ENCODE measurements at places on chromosomes 7 and 10. TPM values are rescaled to one million over a fixed set of nuclear protein-coding genes. Genes with fewer than 3 reads are reported as not detected.

DNA sequence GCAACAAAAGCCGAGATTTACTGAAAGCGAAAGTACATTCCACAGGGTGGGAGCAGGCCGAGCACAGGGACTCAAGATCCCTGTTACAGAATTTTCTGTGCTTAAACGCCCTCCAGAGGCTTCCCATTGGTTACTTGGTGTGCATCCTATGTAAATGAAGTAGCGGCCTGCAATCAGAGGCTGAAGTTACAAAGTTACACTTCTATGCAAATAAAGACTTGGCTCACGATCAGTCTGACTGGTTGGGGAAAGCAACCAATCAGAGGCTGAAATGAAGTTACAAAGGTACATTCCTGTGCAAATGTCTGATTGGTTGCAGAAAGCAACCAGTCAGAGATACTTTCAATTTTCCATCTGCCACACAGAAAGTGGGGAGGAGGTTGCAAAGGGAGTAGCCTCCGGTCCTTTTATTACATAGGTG lies 4.1 kb downstream of the ACBD7 start:
- peak; percentile 48 for DNase-seq
- peak overlapping the region; percentile 46 for H3K4me3 ChIP-seq
- peak overlapping the region; percentile 54 for H3K27ac ChIP-seq
- H3K36me3 ChIP-seq = no peaks in the 10 kb centered on the region
- H3K4me1 ChIP-seq = peaks cover 7% of the 10 kb centered on the region

DNA sequence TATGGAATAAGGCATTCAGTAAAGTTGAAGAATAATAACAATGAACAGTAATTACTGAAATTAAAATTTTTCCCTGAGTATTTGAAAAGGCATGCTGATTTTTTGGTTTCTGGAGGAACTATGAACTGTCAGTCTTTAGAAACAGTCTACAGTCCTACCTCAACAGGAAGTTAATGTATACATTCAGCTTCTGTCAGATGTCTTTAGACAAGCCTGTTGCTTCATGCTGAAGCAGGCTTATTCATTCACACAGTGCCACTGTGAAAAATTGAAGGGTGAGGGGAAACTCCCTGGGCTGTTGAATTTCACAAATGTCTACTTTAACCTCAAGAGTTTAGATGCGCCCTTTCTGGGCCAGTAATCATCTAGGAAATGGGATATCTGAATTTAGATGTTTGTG lies 3.5 kb downstream of the NRF1 start:
- H3K4me1 ChIP-seq = peaks cover 12% of the 10 kb centered on the region
- no peak overlapping the region for H3K27ac ChIP-seq
- H3K4me3 ChIP-seq = no peak overlapping the region
- no peaks in the 10 kb centered on the region for H3K27me3 ChIP-seq
- DNase-seq = no peak

DNA sequence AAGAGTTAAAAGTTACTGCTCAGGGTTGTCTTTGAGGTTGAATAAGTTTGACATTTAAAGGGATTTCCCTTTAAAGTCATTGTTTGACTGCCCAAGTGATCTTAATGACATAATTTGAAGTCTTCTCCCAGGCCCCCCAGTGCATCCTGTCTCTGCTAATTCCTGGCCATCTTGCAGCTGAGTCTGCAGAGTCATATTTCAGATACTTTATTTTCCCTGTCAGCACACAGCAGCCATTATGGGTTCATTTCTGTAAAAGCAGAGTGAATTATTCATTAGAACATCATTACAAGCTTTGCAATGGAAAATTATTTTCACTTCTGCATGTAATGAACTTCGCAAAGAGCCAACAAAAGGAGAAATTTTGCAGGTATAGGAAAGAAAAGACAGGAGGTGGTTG lies 536.6 kb downstream of the GALNT17 start:
- no peak overlapping the region for H3K4me3 ChIP-seq
- H3K27ac ChIP-seq = no peak overlapping the region
- no peaks in the 10 kb centered on the region for H3K36me3 ChIP-seq
- H3K4me1 ChIP-seq = peaks cover 1% of the 10 kb centered on the region
- H3K27me3 ChIP-seq = no peaks in the 10 kb centered on the region

DNA sequence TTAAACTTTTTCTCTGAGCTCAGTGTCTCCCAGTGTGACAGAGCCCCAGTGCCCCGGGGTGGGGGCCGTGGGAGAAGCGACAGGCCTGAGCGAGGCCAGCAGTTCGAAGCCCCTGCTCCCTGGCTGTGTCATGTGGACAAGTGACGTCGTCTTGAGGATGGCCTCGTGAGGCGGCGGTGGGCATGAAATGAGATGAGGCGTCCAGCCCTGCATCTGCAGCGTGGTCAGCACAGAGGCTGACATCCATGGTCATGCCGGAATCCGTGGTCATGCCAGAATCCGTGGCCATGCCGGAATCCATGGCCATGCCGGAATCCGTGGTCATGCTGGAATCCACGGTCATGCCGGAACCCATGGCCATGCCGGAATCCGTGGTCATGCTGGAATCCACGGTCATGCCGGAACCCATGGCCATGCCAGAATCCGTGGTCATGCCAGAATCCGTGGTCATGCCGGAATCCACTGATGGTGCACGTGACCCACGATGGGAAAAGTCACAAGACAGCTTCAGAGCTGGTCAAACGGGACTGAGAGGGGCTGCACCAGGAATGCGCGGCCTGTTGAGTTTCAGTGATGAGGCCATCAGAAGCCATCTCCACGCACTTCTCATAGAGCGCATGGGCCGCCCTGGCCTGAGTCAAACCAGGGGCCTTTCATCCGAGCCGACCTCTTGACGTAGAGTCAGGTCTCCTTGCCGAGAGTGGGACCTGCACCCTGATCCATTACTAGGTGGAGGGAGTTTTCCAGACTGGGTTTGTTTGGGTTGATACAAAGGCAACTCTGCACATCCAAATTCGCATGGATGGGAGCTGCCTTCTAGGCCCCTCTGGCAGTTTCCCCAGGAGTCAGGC lies 342.5 kb downstream of the PTPRN2 start:
- H3K27ac ChIP-seq = no peak overlapping the region
- no peak overlapping the region for H3K4me3 ChIP-seq
- no peaks in the 10 kb centered on the region for H3K4me1 ChIP-seq
- no peaks in the 10 kb centered on the region for H3K27me3 ChIP-seq
- DNase-seq = peak; percentile 18

ZNF22 gene
- 25.6 TPM for total RNA-seq

NME8 gene
- not detected for total RNA-seq
